ENCODE measurements at places on chromosomes 1 and 21.
A peak's percentile ranks its signal among the peaks of the same experiment; 100 is the strongest.

- no peak for DNase-seq
Measured at GRCh38 chr1:19749685-19750084, 50.0 kb downstream of the TMCO4 start.

DNA sequence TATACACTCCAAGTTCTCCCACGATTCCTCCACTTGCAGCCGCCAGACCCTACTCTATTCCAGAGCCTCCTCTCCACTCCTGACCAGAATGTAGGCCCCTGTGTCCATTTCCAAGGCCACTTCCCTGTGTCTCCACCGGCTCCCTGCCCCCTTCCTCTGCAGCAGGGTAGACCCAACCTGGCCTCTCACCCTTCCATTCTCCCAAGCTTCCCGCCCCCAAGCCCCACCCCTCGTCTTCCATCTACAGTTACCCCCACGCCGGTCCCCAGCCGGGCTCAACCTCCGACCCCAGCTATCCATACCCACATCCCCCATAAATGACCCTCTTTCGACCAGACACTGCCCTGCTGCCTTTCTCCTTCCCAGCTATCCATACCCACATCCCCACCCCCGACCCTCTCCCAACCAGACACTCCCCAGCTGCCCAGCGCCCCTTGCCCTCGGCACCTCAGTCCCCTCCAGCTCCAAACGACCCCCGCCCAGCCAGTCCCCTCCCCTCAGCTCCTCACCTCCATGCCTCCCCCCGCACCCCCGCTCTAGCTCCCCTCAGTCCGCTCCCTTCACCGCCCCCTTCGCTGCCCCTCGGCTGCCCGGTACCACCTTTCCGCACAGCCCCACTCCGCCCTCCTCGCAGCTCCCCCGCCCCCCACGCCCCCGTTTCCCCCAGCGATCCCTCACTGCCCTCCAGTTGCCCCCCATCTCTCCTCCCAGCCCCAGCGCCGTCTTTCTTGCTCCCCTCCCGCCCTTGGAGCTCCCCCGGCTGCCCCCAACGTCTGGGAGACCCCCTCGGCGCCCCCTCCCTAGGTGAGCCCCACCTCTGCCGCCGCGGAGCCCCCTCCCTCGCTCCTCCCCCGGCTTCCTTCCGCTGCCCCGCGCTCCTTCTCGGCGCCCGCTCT lies 670 bp downstream of the RAB3B start:
- no peak for DNase-seq

DNA sequence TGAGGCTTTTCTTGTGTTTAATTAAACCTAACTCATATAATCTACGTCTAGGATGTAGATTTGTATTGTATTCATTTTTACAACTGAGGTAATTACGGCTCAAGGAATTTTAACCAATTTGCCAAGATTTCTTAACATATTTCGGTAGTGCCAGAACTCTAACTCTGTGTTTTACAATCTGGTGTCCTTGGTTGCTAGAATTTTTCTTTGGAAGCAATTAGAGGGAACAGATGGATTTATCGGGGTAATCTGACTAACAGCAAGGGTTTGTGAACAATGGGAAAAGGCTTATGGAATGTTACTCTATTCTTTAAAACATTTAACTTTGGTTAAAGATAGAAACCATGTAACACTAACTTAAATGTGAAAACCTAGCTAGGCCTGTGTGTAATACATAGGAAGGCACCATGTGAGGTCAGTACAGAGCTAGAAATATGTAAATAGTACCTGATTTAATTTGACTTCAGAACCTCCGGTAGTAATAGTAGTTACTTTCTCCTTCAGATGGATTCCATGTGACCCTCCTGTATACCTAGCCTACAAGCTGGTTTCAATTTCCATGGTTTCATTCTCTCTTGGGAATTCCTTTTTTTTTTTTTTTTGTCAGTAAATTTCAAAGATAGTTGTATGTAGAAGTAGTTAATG lies 1.2 kb downstream of the MTF2 start:
- DNase-seq, result peak; percentile 39

DNA sequence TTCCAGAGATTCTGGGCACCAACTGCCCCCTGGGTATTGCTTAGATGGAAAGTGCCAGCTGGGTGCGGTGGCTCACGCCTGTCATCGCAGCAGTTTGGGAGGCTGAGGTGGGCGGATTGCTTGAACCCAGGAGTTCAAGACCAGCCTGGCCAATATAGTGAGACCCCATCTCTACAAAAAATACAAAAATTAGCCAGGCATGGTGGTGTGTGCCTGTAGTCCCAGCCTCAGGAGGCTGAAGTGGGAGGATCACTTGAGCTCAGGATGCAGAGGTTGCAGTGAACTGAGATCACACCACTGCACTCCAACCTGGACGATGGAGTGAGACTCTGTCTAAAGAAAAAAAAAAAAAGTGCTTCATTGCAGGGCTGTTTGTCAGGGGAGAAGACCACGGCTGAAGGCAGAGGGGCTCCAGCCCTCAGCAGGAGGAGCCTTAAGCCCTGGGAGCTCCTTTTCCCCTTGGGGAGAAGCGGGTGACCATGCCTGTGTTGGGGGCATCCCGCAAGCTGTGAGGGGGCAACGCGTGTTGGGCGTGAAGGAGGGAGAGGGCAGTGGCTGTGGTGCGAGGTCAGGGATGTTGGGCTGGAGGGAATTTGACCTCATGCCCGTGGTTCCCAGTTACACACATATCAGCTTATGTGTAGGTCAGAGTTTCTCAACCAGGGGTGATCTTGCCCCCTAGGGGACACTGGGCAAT lies 131.5 kb upstream of the VAMP3 start:
- DNase-seq, result no peak

DNA sequence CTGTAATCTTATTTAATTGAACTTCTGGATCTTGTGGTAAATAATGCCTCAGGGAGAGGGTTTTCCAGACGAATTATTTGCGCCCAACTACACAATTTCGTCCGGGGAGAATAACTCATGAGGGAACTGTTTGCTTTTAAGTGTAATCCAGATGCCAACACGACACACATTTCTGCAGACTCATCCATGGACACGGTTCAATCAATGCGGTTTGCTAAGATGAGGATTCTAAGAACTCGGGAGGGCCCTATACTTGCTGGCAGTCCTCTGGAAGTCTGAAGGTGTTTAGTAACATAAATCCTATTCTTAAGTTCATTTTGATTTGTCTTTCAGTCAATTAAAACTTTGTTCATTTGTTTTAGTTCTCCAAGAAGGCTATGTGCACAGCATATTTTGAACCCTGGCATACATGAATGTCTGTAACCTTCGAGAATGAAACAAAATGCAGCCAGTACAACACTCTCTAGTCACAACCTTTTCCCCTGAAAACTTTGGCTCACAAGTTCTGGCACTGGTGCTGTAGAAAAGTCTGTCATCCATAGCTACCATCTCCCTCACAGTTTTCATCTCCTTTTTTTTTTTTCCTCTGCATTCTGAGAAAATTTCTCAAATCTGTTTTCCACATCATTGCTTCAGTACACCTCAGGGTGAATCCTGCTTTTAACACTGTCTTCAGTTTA lies 38.8 kb downstream of the DIPK1A start:
- DNase-seq, result no peak

DNA sequence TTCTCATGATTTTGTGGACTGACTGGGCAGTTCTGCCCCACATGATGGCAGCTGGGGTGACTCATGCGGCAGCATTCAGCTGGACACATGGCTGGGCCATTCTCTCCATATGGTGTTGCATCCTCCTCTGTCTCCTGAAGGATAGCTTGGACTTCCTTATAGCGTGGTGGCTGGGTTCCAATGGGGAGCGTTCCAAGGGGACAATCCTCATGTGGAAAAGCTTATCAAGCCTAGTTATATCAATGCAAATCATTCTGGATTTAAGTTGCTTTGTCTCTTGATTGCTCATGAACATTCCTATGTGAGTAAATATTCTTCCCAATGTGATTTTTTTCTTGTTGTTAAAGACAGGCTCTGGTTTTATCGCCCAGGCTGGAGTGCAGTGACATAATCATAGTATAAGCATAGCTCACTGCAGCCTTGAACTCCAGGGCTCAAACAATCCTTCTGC lies 13.2 kb upstream of the SLC2A1 start:
- DNase-seq, result no peak

Data from NCI-H1436 treated with DMSO at 0.1 percent for 48 hours (cell line).